ENCODE measurements at places on chromosomes 7 and 10.

- no peak for DNase-seq
These were observed 83.1 kb downstream of the CPVL start for GRCh38 chr7:29063236-29063635.

- DNase-seq: no peak
These were observed 11.1 kb upstream of the LRRC27 start for GRCh38 chr10:132320654-132321469.

- DNase-seq: no peak
These were observed 131.2 kb downstream of the CUX1 start for GRCh38 chr7:101948650-101949049.

DNA sequence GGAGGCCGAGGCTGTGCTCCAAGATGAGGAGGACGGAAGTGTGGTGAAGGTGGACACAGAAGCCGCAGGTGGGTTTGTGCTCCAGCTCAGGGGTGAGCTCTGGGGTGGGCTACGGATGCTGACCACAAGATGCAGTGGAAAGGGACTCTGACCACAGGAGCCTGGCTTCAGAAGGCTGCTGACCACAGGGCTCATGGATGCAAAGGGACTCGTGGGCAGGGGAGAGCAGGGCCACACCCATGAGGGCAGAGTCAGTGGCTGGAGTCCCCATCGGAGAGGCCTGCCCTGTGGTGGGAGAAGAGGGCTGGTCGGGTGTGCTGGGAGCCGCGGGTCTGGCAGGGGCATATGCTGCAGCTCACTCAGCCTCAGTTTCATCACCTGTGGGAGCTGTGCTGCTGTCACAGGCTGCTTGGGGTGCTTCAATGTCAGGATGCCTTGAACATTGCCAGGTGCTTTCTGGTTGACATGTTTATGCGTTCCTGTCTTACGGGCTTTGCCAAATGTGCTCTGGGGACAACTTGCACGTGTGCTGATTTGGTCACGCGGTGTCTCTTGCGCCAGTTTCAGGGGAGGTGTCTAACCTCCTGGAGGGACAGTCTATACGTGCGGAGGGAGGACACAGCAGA, 13.7 kb downstream of the SCART1 start:
- no peak for DNase-seq

GRCh38 chr7:19090526-19090925, 26.9 kb downstream of the TWIST1 start:
- no peak for DNase-seq

- peak; percentile 55 for DNase-seq
These were observed 2.9 kb upstream of the MYOZ1 start for GRCh38 chr10:73644015-73644743.

- DNase-seq: no peak
These were observed 1.5 kb upstream of the C10orf95 start for GRCh38 chr10:102452672-102453340.

- DNase-seq: no peak
These were observed 923.0 kb upstream of the CELF2 start for GRCh38 chr10:10094691-10095090.

DNA sequence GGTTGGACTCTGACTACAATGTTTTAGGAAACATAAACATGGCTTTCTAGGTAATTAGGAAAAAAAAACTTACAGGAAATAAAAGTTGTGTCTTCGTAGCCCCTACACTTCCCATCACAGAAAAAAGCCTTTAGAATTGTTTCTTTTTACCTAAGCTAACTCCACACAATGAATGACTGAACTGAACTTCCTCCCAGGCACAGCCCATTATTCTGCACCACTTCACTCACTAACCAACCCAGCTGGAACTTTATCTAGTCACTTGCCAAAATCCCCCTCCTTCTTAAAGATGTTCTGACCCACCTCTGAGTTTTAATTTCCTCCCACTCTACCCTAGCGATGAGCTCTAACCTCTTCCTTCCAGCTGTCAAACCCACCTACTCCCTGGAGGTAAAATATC, 91.7 kb upstream of the MEOX2 start:
- no peak for DNase-seq

DNA sequence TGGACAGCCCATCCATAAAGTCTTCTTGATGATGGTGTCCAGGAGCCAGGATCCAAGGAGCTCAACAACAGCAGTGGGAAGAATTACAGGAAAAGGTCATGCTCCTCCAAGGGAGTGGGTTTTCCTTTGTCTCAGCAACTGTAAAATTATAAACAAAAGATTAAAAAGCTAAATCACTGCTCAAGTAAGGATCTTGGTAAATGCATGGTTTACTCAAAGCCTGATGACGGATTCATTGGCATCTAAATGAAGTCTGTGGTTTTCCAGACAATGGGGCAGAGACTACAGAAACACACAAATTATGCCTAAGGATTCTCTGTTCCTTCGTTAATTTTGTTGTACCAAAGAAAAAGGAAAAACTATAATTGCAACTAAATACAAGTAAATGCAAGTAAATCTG, 36.4 kb upstream of the DLX6 start:
- DNase-seq: no peak

DNA sequence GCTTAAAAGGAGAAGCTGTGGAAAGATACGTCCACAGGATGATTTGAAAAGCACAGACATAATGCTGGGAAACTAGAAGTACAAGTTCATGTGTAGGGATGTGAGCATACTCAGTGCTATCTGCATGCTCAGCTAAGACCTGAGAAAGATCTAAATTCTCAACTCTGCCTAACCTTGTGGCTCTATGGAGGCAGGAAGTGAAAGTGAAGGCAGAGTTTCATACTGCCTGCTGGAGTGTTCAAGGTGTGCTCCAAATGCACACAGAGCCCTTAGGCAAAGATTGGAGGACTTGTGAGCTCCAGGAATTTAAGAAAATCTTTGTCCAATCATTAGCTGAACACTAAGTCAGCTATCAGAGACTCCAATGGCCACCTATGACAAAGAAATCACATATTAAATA, 190.9 kb downstream of the RNLS start:
- DNase-seq: peak; percentile 80

DNA sequence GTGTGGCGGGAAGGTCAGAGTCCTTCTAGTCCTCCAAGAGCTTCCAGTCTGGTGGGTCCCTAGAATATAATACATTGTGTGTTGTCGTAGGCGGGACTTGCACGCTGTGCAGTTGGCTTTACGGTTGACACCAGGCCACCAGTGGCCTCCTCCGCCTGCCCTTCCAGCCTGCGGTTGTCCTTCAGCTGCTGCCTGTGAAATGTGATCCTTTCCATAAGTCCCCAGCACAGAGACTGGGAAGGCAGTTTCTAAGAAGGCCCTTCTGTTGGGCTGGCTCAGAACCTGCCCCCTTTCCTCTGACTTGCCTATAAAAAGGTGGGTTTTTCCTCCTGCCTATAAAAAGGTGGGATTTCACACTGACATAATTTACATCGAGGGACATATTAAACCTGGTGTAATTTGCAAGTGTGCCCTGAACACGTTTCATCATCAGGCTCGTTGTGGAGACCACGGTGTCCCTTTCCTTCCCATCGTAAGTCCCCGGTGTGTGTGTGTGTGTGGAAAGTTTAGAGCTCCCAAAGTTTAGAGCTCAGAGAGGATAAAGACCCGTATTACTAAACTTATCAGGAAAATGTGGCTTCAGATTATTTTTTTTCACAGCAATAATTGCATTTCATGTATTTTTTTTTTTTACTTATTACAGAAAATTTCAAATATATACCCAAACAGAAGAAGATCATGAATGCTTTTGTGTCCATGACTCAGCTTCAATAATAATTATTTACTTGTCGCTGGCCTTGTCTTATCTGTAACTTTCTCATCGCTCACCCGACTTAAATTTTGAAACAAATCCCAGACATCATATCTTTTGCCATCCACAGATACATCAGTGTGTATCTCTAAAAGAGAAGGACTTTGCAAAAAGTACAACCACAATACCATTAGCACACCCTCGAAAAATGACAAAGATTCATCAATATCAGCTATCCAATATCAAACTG, 45.1 kb downstream of the CUX1 start:
- DNase-seq: no peak

DNA sequence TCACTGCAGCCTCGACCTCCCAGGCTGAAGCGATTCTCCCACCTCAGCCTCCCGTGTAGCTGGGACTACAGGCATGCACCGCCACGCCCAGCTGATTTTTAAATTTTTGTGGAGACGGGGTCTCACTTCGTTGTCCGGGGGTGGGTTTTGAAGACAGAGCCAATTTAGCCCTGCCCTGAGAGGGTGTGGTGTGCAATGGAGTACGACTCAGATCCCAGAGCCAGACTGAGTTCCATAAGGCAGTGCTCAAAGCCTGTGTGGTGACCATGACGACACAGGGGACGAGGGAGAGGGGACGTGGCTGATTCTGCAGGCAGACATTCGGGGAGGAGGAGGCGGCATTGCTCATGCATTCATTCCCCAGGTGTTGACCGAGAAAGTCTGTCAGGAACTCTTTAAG, 72.1 kb downstream of the ZMIZ1 start:
- DNase-seq: no peak

- DNase-seq: no peak
These were observed 274.1 kb upstream of the SMIM30 start for GRCh38 chr7:113392421-113392820.

- no peak for DNase-seq
These were observed 22.3 kb downstream of the TTYH3 start for GRCh38 chr7:2654059-2654458.

GRCh38 chr7:3244241-3244814, 56.7 kb upstream of the SDK1 start:
- no peak for DNase-seq

DNA sequence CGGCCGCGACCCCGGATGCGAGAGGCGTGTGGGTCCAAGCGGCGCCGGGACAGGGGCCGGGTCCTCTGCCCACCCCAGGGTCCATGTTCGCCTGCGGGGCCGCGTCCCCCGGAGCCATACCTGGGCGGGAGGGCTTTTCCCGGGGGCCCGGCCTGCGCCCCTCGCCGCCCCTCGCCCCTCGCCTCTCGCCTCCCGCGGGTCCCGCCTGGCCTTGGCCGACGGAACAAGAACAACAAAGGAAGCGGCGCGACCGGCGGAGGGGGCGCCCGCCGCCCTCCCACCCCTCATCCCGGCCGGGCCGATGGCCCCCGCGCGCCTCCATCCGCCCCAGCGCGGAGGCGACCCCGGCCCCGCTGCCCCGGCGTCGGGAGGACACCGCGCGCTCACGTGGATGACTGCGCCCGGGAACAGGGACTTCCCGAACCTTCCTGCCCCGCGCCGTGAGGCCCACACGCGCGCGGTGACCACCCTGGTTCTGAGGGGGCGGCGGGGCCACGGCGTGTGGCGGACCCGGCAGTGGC, 348.2 kb downstream of the DNAJB6 start:
- DNase-seq: no peak

DNA sequence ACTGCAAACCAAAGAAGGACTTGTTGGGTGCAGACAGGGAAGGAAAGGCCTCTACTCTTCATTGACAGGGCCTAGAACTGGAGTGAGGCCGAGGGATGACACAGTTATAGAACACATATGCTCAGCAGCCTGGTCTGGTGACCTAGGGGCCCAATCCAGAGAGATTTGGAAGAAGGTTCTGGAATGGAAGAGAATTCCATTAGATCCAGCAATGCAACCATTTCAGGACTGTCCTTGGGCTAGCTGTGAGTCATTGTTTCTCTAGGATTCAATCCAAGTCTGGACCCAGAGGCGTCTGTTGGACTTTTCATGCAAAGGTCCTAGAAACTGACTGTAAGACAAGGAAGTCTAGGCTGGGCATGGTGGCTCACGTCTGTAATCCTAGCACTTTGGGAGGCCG, 59.2 kb downstream of the WIPF3 start:
- DNase-seq: no peak

GRCh38 chr10:91564508-91564907, 68.4 kb downstream of the PPP1R3C start:
- peak; percentile 23 for DNase-seq

- DNase-seq: no peak
These were observed 219.6 kb downstream of the PTEN start for GRCh38 chr10:88082806-88083596.

GRCh38 chr10:88890681-88891381, 10.8 kb downstream of the STAMBPL1 start:
- DNase-seq: no peak

DNA sequence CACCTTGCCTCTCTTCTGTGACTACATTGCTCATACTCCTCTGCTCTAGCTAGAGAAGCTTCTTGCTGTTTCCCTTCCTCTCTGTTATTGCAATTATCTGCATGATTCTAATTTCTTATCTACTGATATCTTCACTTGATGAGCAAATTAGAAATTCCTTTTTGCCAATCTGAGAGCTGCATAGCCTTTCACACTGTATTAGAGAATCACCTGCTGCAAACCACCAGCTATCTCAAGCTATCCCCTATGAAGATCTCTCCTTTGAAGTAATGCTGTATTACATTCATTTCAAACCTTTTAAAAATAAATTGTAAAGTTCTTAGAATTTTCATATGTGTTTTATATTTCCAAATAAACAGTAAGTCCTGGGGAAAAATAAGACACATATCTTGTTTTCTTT, 89.0 kb upstream of the ZNF804B start:
- no peak for DNase-seq

DNA sequence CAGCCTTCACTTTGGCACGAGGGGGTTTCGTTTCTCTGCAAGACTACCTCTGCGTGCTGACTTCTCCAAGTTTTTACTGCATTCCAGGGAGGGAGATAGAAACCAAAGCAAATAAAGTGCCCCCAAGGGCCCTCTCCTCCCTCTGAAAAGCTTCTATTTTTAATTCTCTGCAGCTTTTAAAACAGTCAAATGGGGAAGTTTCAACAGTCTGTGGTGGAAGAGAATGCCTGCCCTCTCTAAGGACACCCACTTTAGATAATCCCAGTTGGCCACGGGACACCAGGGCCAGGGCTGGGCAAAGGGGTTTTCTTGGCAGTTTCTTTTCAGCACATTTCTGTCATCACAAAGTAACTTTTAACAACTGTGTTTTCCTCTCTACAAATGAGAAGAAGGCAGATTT, 386.7 kb upstream of the NPVF start:
- no peak for DNase-seq

- no peak for DNase-seq
These were observed 350.3 kb upstream of the TEX47 start for GRCh38 chr7:89145801-89146200.

- DNase-seq: no peak
These were observed 168.1 kb downstream of the KLF6 start for GRCh38 chr10:3616880-3617279.

DNA sequence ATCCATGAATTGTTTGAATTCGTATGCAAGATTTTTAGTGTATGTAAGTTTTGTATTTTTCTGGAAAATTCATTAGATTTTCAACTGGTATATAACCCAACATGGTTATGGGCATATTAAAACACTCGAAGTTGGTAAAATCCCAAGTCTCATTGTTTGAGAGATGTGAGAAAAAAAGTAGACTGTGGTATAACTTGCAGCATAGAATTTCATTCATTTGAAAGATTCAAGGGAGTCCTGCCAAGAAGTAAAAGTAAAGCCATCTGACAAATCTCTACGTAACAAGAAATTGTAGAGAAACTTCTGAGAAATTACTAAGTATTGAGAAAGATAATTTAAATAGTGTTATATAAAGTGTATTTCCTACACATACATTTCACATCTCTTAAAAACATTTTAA, 40.2 kb downstream of the SEMA3E start:
- DNase-seq: no peak

- DNase-seq: no peak
These were observed 2.0 kb downstream of the EN2 start for GRCh38 chr7:155459700-155460461.
